ENCODE measurements at places on chromosomes 4 and X.

GRCh38 chr4:131006388-131006787, 1910.4 kb downstream of the C4orf33 start:
- DNase-seq, result no peak

DNA sequence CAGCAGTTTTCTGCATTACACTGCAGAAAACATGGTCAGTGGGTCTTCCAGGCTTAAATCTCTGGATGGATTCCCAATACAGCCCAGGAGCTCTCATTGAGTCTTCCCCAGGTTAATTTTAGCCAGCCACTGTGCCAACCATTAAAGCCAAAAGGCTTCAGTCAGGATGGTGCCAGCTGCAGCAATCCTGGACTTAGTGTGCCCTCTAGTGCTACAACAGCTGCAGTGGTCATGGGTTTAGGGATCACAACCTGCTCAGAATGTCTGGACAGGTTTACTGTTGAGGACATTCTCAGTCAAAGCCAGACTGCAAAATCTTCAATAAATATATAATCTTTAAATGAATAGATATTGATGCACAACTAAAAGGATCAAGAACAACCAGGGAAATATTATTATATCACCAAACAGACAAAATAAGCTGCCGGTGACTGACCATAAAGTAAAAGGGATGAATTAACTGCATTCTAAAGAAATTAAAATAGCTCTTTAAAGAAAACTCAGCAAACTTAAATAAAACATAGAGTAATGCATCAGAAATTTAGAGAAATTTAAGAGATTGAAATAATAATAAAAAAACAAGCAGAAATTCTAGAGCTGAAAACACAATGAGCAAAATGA, 639.9 kb downstream of the SPOCK3 start:
- peak; percentile 39 for DNase-seq

- no peak for DNase-seq
These were observed 24.1 kb downstream of the SOX3 start for GRCh38 chrX:140480765-140481164.

- DNase-seq, result no peak
These were observed 99.6 kb downstream of the DHRSX start for GRCh38 chrX:2401201-2401589.

DNA sequence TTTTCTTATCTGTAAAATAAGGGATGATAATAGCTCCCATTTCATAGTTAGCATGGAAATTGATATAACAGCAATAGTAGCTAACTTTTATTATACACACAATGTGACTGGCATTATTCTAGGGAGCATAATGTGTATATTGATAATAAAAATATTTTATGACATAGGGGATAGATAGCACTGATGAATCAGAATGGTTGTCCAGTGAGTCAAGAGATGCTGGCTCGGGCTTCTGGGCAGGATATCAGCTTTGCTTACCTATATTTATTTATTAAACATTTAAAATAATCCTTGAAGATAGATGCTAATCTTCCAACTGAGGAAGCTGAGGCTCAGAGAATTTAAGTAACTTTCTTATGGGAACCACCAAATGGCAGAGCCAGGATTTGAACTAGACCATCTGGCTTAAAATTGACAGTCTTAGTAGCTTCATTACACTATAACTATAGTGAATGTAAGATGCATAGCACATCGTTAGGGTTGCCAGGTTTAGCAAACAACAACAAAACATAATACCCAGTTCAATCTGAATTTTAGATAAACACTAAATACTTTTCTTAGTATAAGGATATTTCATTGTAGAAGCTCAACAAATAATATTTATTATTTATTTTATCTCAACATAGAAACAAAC, 2.7 kb downstream of the AFP start:
- DNase-seq, result no peak

DNA sequence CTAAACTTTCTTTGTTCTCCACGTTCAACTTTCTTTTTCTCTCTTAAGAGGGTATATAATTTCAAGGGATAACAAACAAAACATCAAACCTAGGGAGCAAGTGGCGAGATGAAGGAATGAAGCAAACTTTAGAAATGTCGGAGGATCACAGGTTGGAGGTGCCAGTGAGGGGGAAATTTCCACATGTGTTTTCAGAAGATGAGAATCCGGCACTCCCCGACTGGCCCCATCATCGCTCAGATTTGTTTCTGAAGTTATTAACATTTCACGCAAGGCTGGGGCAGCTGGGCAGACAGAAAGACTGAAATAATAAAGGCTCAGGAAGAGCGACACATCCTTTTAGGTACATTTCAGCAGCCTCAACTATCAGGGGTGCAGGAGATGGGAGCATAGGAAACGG, 134.9 kb downstream of the SMIM20 start:
- no peak for DNase-seq

GRCh38 chr4:149187726-149188125, 627.9 kb downstream of the IQCM start:
- DNase-seq, result no peak

DNA sequence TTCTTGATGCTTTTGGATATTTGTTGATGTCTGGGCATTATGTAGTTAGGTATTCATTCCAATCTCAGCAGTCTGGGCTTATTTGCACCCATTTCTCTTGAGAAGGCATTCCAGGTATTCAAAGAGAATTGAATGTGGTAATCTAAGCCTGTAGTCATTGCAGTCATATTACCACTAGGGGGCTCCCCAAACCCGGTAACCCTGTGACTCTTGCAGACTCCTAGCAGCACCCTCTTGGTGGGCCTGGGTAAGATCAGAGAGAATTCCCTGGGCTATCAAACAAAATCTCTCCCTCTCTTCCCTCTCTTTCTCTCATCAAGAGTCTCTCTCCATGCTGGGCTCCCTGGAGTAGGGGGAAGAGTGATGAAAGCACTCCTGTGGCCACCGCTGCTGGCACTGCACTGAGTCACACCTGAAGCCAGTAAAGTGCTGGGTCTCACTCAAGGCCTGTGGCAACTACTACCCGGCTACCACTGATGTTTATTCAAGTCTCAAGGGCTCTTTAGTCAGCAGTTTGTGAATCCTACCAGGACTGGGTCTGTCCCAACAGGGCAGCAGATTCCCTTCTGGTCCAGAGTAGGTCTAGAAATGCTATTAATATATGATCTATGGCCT, 187.7 kb upstream of the NUDT10 start:
- DNase-seq, result no peak

GRCh38 chr4:150072906-150073714, 5.1 kb upstream of the DCLK2 start:
- no peak for DNase-seq

- DNase-seq, result no peak
These were observed 803.0 kb downstream of the DMD start for GRCh38 chrX:32408389-32408788.

DNA sequence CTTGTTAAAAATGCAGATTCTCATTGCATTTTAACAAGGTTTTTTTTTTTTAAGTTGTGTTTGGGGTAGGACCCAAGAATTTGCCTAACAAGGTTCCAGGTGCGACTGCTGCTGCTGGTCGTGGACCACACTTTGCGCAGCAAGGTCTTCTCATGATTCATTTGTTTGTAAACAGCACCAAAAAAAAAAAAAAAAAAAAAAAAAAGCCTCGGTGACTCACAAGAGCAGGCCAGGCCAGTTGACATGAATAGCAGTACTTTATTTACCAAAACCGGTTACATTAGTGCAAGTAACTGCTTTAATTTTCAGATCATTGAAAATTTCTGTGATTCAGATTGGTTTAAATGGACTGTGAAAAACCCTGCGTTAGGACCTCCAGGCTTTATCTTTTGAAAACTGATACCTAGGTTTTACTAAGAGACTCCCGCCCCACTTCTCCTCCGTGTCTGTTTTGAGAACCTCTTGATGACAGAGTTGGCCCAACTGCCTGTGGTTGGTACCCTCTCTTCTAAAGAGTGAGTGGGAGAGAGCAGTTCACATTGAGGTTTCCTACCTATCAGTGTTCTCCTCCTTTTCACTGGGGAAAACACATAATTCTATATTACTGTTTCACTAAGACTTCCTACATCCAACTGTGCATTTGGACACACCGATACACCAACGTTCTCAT, 86.2 kb downstream of the PHEX start:
- DNase-seq, result no peak

GRCh38 chr4:19314116-19314515, 937.6 kb upstream of the SLIT2 start:
- DNase-seq, result no peak

DNA sequence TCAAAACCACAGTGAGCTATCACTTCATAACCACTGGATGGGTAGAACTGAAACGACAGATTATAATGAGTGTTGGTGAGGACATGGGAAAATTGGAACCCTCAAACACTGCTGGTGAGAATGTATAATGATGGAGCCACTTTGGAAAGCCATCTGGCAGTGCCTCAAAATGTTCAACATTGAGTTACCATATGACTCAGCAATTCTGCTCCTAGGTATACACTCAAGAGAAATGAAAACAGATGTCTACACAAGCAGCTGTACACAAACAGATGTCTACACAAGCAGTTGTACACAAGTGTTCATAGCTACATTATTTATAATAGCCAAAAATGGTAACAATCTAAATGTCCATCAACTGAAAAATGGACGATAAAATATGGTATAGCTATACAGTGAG, 143.9 kb downstream of the PDGFRA start:
- no peak for DNase-seq

- DNase-seq, result no peak
These were observed 28.8 kb downstream of the AMELX start for GRCh38 chrX:11321986-11322385.

GRCh38 chr4:29320947-29321620, 1399.1 kb upstream of the PCDH7 start:
- no peak for DNase-seq

DNA sequence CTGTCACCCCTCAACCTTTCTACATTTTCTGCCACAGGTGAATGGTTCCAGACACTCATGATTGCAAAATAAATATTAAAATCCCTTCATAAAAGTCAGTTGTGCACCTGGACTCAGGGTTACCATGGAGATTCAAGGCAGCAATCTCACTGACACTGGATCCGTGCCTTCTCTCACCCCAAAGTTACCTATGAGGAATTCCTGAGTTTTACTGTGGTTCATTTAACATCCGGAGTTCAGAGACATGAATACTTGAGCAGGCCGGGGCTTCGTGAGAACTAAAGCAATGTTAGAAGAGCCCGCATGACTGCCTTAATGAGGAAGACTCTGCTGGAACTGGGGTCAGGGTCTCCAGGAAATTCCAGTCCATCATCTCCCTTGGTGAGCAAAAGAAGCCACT, 12.5 kb upstream of the CLNK start:
- DNase-seq, result no peak

DNA sequence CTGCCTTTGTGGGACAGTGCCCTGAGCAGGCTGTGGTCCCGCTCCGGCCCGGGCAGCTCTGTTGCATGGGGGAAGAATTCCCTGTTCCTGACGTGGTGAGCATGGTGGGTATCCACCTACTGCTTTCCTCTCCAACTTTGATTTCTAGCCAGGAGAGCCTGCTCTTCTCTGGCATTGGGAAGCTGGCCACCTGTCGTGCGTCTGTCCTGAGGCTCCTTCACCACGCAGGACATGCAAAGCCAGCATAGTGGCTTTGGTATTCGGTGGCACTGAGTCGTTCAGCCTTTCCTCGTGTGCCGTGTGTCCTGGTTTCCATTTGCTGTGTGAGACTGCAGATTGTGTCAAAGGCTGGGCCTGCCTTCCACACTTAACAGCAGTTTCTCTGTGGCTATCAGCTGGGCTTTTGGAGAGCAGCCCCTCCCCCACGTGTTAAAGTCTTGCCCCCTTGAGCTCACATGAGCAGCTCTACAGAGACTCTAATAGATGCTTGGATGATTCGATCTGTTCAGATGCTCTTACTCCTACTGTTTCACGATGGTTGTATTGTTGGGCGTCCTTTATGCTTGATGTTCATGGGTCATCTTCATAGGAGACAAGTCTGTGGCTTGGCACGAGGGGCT, 46.3 kb upstream of the CLCN4 start:
- no peak for DNase-seq

GRCh38 chr4:140523370-140523856, 555 bp upstream of the ELMOD2 start:
- DNase-seq, result no peak

DNA sequence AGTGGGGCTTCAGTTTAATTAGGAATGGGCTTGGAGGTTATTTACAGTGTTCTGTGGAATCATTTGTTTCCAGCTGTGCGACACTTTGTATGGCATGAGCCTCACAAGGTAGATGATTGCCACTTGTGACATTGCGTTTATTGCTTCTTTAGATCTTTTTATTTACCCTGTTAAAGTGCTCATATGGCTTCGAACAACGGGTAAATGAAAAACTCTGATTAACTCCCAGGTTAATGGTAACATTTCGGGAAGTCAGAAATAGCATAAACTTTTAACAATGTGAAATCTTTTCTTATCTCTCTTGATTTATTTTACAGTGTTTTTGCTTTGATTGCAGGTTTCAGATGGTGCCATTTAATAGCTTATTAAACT, 494.3 kb downstream of the IDS start:
- DNase-seq, result no peak

DNA sequence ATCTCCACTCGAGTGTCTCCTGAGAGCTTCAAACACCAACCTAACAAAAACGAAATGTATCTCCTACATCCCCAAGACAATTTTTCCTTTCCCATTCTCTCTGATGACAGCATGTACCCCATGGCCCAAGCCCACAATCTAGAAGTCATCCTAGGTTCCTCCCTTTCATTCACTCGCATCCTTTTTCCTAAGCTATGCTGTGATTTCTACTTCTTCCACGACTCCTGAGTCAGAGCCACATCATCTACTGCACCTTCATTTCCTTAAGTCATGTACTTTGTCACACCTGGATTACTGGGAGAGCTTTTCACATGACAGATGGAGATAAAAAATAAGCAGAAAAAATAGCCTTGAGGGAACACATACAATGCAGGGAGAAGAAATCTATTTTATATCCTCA, 20.1 kb downstream of the C4orf36 start:
- DNase-seq, result no peak

DNA sequence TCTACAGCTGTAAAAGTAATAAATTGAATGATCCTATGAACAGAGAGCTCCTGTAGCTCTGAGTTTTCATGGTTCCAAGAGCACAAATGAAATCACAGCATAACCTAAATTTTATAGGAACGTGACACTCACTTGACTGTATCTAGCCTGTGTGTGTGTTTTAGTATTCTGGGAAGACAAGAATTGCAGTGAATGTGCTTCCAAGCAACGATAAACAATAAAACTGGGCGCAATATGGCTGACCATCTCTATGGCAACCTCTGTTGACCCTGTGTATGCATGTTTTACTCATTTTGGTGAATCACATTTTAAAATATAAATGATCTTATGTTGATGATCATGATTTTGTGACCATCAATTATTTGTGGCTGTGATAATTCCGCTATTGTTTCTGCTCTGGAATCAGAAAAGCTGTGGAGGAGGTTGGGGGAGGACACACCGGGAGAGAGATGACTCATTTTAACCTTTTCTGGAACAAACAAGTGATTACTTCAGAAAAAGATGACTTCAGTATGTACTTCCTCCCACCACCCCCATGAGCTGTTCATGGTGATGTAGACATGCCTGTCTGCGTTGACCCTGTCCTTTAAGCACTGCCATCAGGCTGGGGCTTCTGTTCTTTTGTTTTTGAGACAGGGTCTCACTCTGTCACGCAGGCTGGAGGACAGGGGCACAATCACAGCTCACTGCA, 31.8 kb downstream of the USP11 start:
- DNase-seq, result no peak

All from NCI-H1436 treated with DMSO at 0.1 percent for 48 hours (cell line).